ENCODE measurements at places on chromosomes 4 and X. TPM values are rescaled to one million over a fixed set of nuclear protein-coding genes. Genes with fewer than 3 reads are reported as not detected.
A peak's percentile ranks its signal among the peaks of the same experiment; 100 is the strongest.

- DNase-seq: peak; percentile 36
Measured at GRCh38 chrX:103215425-103215991, 600 bp downstream of the BEX4 start.

TLL1 gene
- 32.7 TPM for total RNA-seq

DNA sequence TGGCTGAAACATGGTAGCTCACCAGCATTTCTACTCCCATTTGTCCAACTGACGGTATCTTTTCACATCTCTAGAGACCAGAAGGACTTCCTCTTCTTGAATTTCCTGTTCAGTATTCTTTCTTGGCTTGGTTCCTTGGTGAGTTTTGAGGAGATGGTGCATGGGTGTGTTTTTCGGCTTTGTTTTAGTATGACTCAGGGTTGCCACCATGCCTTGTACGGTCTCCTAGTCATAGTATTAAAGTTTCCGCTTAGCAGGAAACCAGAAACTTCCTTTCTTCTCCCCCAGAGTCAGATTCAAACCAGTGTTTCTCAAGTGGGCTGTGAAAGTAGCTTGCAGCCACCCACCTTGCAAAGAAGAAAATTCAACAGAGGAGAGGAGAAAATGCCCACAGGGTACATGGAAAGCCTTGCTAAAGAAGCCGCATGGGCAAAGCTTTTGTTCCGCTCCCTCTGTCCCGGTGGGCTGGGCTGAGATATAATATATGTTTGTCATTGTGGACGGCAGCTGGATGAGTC is 5.7 kb downstream of the CD99 start:
- DNase-seq: peak; percentile 94

- peak; percentile 79 for DNase-seq
Measured at GRCh38 chr4:74109870-74110605, 11.0 kb upstream of the CXCL2 start.

PDE5A gene
- 1.7 TPM for total RNA-seq

IL2 gene
- total RNA-seq: not detected

DNA sequence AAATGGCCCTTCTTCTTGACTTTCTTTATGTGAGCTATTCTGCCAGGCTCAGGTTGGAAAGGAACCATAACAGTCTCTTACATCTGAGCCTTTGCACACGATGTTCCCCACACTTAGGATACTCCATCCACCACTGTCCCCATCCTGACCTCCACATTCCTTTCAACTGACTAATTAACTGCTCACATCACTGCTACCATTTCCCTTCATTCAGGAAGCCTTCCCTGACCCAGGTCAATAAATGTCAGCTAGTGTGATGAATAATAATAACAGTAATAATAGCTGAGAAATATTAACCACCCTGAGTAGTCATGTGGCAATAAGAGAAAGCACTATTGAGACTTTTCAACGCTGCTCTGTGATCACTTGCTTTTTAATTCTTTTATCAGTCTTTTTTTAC is 291.7 kb downstream of the KCNIP4 start:
- peak; percentile 92 for DNase-seq

GRCh38 chr4:185796176-185796575 is 15.8 kb downstream of the SORBS2 start:
- DNase-seq: peak; percentile 46

ADH7 gene
- total RNA-seq: not detected

GRCh38 chr4:47863486-47863885 is 25.6 kb upstream of the CORIN start:
- DNase-seq: no peak

EFNB1 gene
- total RNA-seq: 43.4 TPM

- DNase-seq: no peak
Measured at GRCh38 chr4:95507147-95507546, 41.6 kb downstream of the UNC5C start.

GRCh38 chr4:40453912-40454311 is 118.8 kb downstream of the CHRNA9 start:
- DNase-seq: no peak

All from dermis blood vessel endothelial cell (primary cell).